ENCODE measurements at places on chromosomes 12 and 14.

DNA sequence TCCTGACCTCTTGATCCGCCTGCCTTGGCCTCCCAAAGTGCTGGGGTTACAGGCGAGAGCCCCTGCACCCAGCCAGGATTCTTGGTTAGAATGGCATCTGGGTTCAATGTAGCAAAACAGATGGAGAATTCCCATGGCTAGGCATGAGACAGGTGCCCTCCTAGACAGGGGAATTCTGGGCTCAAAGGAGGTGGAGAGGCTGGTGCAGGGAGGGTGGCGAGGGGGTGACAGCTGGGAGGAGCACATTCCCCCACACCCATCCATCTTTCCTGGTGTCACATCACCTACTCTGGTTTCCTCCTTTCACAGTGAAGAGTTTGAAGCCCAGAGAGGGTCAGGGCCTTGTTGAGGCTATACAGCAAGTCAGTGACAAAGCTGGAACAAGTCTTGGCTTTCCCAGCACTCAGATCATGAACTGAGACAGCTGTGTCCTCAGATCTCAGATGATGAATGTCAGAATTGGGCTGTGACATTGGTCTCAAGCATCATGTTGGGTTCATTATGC, 2.8 kb downstream of the SERPINA1 start:
- no peak for DNase-seq

GRCh38 chr14:101889366-101889765, 75.0 kb upstream of the DYNC1H1 start:
- no peak for DNase-seq

- no peak for DNase-seq
Measured at GRCh38 chr14:90692061-90692460, 124.2 kb downstream of the TTC7B start.

DNA sequence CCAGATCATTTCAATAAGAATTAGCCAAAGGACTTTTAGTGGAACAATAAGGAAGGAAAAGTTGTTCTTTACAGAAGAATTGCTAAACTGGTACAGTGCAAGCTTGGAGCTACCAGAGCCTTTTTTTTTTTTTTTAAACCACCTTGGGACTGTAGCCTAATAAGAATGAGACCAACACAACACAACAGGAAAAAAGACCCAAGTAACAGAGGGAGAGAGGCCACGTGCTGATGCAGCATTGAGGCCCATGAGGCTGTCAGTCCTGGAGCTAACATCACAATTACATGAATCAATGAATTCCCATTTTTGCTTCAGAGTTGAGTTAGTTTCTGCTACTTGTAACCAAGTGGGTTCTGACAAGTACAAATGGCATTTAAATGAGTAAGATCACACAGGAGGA, 149.0 kb upstream of the EEA1 start:
- DNase-seq = no peak

GRCh38 chr12:104132351-104132956, 5.6 kb downstream of the NFYB start:
- no peak for DNase-seq

DNA sequence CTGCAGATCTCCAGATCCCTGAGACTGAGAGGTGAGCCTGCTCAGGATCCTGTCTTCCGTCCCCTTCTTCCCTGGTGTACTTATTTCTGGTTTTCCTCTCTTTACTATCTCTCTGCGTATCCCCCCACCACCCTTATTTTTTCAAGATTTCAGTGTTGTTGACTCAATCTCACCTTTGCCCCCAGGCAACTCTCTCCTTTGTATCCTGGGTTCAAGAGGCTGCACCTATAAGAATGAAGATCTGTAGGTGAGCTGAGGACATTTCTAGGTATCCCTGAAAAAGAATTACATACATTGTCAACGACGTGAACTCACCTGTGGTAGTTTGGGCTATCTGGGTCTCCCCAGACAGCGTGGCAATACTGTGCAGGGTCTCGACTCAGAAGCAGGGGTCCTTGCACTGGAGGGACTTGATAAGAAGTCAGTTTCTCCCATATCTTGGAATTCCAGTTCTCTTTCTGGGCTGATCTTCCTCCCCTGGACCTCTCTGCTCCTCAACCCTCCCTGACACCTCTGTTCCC, 659 bp downstream of the CIROP start:
- DNase-seq = no peak

GRCh38 chr12:89384050-89384758, 31.9 kb upstream of the DUSP6 start:
- no peak for DNase-seq

DNA sequence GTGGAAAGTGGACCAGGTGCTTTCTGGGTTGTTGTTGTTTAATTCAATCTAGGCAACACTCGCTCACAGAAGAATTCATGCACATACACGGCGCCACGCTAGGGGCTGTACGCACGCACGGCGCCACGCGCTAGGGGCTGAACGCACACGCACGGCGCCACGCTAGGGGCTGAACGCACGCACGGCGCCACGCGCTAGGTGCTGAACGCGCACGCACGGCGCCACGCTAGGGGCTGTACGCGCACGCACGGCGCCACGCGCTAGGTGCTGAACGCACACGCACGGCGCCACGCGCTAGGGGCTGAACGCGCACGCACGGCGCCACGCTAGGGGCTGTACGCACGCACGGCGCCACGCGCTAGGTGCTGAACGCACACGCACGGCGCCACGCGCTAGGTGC, 54.3 kb downstream of the NINJ2 start:
- no peak for DNase-seq

- DNase-seq = no peak
Measured at GRCh38 chr14:70731447-70732239, 77.7 kb downstream of the MAP3K9 start.

DNA sequence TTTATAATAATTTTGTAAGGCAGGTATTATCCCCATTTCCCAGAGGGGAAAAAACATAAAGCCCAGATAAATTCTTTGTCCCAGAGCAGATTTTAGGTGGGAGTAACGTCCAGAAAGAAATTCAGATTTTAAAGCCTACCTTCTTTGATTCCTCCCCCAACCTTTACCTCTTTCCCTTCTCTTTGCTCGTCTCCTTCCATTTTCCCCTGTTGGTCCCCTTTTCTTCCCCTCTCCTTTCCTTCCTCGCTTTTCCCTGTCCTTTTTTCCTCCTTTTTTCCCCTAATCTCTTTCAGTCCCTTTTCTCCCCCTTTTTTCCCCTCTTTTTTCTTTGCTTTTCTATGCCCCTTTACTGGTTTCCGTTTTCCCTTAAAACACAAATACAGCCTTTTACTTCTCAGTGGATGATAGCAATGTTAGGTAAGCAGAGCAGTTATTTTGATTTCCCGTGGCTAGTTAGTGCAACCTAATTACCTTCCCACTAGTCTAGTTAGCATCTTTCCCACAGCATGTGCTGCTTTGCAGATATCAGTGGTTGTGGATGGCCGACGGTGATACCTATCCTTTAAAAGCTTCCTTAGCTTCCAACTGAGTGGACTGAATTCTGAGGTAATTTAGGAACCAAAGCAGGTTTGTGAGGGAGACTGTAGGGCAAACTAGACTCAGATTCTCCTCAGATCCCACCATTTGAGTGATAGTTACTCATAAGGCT, 10.9 kb upstream of the AKAP6 start:
- DNase-seq = no peak

- no peak for DNase-seq
Measured at GRCh38 chr12:85975716-85976115, 101.6 kb downstream of the NTS start.

GRCh38 chr12:99042226-99042625, 397.1 kb downstream of the APAF1 start:
- no peak for DNase-seq

- no peak for DNase-seq
Measured at GRCh38 chr12:563250-563781, 99.9 kb downstream of the NINJ2 start.

DNA sequence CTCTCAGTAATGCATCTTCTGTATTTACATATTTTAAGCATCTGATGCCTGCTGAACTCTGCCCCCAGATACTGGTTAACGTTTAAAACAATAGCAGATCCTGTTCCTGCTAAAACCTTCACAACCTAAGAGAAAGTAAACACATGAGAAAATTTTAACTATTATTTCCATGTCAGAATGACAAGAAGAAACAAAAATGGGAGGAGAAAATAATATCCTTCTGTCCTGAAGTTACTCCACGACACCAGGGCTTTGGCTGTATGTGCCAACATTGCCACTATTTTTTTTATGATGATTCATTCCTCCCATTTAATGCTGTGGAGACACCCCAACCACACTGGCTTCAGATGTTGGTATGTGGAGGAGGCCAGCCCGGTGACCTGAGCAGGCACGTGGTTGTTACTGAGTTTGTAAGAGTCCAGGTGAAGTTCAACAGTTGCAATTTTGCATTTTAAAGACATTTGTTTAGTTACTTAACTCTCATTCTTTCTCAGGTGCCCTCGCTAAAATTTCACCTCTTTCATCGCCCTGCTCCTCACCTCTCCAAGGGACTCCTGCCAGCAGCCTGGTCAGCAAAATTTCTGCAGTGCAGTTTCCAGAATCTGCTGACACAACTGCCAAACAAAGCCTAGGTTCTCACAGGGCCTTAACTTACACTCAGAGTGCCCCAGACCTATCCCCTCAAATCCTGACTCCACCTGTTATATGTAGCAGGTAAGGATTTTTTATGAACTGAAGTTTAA, 65.5 kb upstream of the SLCO1C1 start:
- DNase-seq = no peak

GRCh38 chr12:65533177-65533883, 254.8 kb downstream of the MSRB3 start:
- DNase-seq = no peak

DNA sequence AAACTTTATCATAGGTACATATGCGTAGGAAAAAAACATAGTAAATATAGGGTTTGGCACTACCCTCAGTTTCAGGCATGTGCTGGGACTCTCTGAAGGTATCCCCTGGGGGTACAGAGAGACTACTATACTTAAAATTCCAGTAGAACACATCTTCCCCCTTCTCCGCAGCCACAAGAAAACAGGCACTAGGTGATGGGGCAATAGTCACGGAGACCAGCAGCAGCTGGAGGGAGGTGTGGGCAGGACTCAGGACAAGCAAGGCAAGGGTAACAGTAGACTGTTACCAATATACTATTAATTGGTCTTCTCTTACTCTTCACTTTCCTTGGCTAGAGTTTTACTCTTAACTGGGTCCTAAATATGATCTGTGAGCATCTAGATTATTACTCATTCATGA, 4.6 kb upstream of the PAPOLA start:
- DNase-seq = no peak

DNA sequence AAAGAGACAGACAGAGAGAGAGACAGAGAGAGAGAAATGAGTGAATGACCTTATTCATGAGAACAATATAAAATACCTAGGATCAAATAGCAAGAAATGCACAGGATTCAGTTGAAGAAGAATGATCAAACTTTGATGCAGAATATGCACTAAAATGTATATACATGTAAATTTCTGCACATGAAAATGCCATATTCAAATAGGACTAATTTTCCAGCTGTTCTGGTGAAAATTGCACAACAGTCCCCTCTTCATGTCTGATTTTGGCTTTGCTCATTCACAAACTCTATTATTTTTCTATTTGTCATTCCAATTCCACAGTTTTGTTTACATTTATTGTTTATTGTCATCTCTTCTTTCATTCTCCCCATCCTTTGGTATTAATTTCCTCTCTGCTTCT, 34.2 kb downstream of the PRB2 start:
- no peak for DNase-seq

DNA sequence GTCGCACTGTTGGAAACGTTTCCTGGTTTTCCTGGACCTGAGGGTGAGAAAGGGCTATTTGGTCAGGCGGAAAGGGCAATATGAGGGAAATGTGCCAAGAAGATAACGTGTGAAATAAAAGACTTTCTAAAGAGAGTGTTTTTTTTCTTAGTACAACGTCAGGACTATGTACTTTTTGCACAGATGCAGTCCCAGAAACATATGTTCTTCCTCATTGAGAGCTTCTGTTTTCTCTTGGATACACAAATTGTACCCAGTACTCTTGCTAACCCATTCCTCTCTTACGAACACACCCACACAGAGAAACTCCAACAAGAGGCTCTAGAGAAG, 669 bp upstream of the PKP2 start:
- no peak for DNase-seq

DNA sequence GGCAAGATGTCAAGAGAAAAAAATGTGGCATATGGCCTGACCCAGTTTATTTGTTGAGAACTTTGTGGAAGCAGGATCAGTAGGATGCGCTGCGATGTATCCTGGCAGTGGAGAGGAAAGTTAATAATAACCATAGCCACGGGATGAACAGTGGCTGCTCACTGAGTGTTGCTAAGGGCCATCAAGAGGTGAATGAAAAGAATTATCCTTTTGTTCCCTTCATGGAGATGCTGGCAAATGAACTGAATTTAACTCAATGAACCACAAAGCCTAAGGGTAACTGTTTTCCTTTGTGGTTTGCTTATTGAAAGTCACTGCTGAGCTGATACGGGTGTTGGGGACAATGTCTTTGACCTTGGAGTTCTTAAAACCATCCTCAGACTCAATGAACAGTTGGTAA, 476.5 kb downstream of the APAF1 start:
- no peak for DNase-seq

- no peak for DNase-seq
Measured at GRCh38 chr12:27548301-27549199, 24.5 kb downstream of the PPFIBP1 start.

DNA sequence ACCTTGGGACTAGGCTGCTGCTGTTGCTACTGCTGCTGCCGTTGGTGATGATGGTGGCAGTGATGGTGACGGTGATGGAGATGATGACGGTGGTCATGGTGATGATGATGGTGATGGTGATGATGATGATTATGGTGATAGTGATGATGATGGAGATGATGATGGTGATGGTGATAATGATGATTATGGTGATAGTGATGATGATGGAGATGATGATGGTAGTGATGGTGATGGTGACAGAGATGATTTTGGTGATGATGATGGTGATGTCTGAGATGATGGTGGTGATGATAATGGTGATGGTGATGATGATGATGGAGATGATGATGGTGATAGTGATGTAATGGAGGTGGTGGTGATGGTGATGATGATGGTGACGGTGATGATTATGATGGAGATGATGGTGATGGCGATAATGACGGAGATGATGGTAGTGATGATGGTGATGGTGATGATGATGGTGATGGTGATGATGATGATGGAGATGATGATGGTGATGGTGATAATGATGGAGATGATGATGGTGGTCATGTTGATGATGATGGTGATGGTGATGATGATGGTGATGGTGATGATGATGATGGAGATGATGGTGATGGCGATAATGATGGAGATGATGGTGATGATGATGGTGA, 156.8 kb upstream of the PWP1 start:
- no peak for DNase-seq

- peak; percentile 59 for DNase-seq
Measured at GRCh38 chr14:52043690-52044089, 25.2 kb downstream of the NID2 start.

GRCh38 chr12:82797480-82797879, 110.8 kb downstream of the TMTC2 start:
- no peak for DNase-seq

- DNase-seq = no peak
Measured at GRCh38 chr12:98275131-98275475, 240.3 kb upstream of the TMPO start.

GRCh38 chr14:68199554-68200151, 380.1 kb downstream of the RAD51B start:
- no peak for DNase-seq
